ENCODE measurements at places on chromosomes 7 and 10. TPM values are rescaled to one million over a fixed set of nuclear protein-coding genes. Genes with fewer than 3 reads are reported as not detected.

LHFPL3 gene
- total RNA-seq = not detected

DNA sequence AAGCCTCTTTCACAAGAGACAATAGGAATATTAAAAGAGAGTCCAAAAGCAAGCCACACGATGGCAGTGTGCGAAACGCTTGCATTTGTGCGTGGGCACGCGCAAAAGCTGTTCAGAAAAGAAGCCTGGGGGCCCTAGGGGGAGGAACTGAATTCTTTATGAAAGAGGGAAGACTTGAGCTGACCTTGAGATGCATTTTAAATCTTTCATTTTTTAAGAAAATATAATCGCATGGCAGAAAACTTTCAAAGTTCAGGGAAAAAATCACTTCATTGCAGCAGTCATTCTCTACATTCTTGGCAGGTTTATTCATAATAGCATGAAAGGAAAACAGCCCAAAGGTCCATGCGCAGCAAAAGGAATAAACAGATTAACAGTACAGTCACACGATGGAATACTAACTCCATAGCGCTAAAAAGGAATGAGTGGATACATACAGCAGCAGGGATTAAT lies 206.5 kb upstream of the PRKCQ start:
- no peaks in the 10 kb centered on the region for H3K36me3 ChIP-seq
- DNase-seq = no peak
- H3K4me1 ChIP-seq = peaks cover 8% of the 10 kb centered on the region
- peaks cover 16% of the 10 kb centered on the region for H3K27me3 ChIP-seq
- no peak overlapping the region for H3K27ac ChIP-seq

- H3K4me1 ChIP-seq = no peaks in the 10 kb centered on the region
- no peak for DNase-seq
- peaks cover 100% of the 10 kb centered on the region for H3K36me3 ChIP-seq
Measured at GRCh38 chr10:1002425-1003006, 14.3 kb downstream of the GTPBP4 start.

GRCh38 chr7:90617442-90617841 lies 21.3 kb downstream of the CDK14 start:
- no peak for DNase-seq
- no peaks in the 10 kb centered on the region for H3K36me3 ChIP-seq
- no peak overlapping the region for H3K4me3 ChIP-seq
- H3K27me3 ChIP-seq = no peaks in the 10 kb centered on the region

- H3K4me1 ChIP-seq = peaks cover 11% of the 10 kb centered on the region
- no peaks in the 10 kb centered on the region for H3K27me3 ChIP-seq
- no peaks in the 10 kb centered on the region for H3K36me3 ChIP-seq
Measured at GRCh38 chr10:21078410-21079329, 181.6 kb upstream of the NEBL start.

Measured in left ventricle myocardium inferior (tissue), 1 donor.